CD4-positive, alpha-beta T cell (primary cell): ENCODE measurements at places on chromosomes 2 and 18. TPM values are rescaled to one million over a fixed set of nuclear protein-coding genes. Genes with fewer than 3 reads are reported as not detected.

The ANKRD23 gene
- total RNA-seq = 10.4 TPM

The FLACC1 gene
- total RNA-seq = 4.5 TPM

- no peak for DNase-seq
Observed at GRCh38 chr2:10732924-10733565, 11.6 kb downstream of the ATP6V1C2 start.

DNA sequence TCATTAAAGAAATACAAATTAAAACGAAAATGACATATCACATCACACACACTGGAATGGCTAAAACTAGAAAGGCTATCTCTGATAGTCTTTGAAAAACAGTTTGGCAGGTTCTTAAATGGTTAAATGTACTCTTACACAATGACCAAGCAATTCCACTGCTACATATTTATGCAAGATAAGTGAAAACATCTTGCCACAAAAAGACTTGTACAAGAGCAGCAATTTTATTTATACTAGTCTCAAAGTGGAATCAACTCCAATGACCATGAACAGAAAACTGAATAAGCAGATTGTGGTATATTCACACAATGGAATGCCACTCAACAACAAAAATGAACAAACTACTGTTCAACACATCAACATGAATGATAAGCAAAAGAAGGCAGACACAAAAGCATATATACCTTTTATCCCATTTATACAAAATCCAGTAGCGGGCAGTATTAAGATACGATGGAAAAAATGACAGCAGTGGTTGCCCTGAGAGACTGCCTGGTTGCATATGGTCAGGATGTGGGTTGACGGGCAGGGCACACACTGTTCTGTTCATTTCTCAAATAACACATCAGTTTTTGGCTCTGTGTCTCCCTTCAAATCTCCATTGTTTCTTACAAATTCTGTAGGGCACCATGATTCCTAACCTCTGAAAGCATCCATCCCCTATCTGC, 25.4 kb downstream of the SP100 start:
- DNase-seq = peak; percentile 16

DNA sequence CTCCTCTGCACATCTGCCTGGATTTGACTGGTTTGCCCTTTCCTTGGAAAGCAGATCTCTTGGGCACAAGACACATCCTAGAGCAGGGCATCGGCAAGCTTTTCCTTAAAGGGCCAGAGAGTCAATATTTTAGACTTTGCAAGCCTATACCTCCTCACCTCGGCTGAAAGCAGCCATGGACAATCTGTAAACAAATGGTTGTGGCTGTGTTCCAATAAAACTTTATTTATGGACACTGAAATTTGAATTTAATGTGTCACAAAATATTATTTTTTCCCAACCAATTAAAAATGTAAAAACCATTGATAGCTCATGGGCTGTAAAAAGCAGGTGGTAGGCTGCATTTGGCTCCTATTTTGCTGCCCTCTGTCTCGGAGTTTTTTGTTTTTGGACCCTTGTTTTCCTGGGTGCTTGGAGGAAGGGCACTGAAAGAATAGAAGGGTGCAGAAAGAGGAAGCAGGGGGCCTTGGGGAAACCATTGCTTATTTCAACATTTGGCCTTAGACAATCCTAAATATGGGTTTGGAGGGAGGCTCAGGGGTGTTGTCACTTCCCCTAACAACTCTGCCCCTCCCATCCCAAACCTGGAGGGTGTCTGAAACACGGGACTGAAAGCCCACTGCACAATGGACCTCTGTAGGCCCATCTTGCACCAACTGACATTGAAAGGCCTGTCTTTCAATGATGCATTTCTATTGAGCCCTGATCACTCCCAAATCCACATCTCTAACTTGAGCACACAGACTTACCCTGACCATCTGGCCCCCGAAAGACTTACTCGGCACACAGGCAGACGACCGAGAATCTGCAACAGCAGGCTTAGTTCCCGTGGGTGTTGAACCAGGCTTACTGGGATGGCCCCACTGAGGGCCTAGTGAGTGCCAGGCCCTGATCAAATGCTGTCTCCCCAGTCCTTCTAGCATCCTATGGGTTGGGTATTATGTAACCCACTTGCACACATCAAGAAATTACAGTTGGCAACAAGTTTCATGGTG, 7.1 kb upstream of the ZFP36L2 start:
- DNase-seq = no peak

GRCh38 chr18:79523206-79523735, 127.5 kb downstream of the NFATC1 start:
- no peak for DNase-seq

GRCh38 chr2:147925886-147926285, 81.1 kb downstream of the ACVR2A start:
- no peak for DNase-seq

- no peak for DNase-seq
Observed at GRCh38 chr2:204331988-204332387, 213.3 kb upstream of the PARD3B start.

- no peak for DNase-seq
Observed at GRCh38 chr2:207238831-207239701, 73.3 kb upstream of the KLF7 start.

GRCh38 chr2:181152226-181152625, 171.8 kb downstream of the UBE2E3 start:
- DNase-seq = no peak
